A549 treated with RU486 at 1 μM for 4 hours (cell line): ENCODE measurements at places on chromosomes 7 and 10. TPM values are rescaled to one million over a fixed set of nuclear protein-coding genes. Genes with fewer than 3 reads are reported as not detected.

The SERPINE1 gene
- total RNA-seq = 868 to 1,053 TPM (median 898 TPM) in 5 replicates

The OR2F2 gene
- not detected in 5 replicates for total RNA-seq

The LDB3 gene
- 0.05 to 0.06 TPM (median 0.05 TPM) in 3 of 5 replicates, not detected in the others for total RNA-seq

The LAMB1 gene
- total RNA-seq = 125 to 175 TPM (median 132 TPM) in 5 replicates

The PON1 gene
- total RNA-seq = 0.44 to 1.0 TPM (median 0.66 TPM) in 5 replicates
